Left kidney (tissue), 8 donors: ENCODE measurements at places on chromosomes 5 and 9. TPM values are rescaled to one million over a fixed set of nuclear protein-coding genes. Genes with fewer than 3 reads are reported as not detected.

DNA sequence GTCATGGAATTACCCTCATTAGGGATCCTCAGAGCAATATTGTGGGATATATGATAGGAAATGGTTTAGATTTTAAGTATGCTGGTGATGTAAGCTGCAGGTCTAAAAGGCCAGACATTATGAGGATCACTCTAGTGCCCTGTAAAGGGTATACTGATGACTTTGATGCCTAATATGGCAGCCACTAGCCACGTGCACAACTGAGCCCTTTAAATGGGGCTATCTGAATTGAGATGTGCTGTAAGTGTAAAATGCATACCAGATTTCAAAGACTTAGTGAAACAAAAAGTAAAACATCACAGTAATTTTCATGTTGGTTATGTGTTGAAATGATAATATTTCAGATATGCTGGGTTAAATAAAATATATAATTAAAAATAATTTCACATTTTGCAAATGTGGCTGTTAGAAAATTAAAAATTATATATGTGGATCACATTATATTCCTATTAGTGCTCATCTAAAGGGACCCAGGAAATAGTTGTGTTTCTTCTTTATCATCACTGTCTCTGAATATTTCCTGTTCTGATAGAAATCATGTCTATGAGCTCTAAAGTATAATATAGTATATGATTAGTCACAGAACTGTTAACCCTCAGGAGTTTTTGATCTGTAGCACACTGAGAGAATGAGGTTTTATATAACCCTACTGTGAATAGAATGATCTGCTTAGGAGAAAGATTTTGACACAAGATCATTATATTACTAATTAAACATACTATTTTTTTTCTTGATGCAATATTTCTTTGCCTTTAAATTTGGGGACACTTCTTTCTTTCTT lies 50.1 kb downstream of the OSTF1 start:
- DNase-seq, result no peak

- DNase-seq, result no peak
These were observed 109.4 kb upstream of the TBCA start for GRCh38 chr5:77885519-77885918.

DNA sequence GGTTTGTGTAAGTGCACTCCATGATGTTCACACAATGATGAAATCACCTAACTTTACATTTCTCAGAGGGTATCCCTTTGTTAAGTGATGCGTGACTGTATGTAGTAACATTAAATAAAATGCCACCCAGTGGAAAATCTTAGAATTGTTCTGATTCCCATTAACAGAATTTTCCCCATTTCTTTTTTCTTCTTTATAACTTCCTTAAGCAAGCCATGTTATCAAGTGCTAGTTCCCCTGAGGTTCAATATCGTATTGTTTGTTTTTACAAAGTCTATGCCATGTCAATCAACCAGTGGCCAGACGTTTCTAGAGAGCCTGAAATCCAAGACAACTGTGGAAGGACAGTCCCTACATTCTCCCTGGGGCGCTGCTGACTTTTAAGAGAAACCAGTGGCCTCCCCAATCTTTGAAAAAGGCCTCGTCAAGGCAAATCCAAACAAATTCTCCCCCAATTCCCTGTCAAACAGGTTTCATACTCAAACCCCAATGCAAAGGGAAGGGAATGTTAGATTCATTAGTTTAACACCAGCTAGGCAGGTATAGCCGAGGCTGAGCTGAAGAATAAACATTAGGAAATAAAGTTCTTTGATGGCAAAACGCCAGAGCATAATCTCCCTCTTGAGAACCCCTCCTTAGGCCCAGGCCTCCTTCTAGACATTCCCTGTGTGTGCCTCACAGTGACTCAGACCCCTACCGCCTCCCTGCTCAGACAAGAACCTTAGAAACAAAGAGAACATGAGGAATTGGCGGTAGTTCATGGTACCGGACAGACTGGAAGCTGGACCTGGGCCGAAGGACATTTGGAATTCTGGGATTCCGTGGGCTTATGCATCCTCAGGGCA lies 198.7 kb downstream of the GNA14 start:
- no peak for DNase-seq

The OR1Q1 gene
- not detected for polyA plus RNA-seq

The ACOT12 gene
- 1.2 TPM for polyA plus RNA-seq
